Activated CD8-positive, alpha-beta memory T cell treated with anti-CD3 and anti-CD28 coated beads for 48 hours (primary cell): ENCODE measurements at places on chromosomes 7 and 10.

- no peak for DNase-seq
Observed at GRCh38 chr7:72435925-72436480, 23.9 kb upstream of the CALN1 start.

- no peak for DNase-seq
Observed at GRCh38 chr7:127251465-127252376, 1.0 kb downstream of the GRM8 start.

DNA sequence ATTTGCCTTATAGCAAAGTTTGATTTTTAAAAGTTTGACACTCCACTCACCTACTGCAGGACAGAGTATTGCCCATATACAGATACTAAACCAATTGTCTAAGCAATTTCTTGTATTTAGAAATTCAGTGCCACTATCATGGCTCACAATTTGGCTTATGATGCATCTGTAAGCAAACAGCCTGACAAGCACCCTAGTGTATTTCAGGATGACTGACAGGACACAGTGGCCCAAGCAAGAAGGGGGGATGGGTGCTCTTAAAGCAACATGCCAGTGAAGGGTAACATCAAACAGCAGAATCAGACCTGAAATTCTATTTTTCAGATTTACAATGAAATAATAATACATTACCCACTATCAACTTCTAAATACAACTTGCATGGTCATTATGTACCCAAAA is 30.5 kb downstream of the CTNNA3 start:
- no peak for DNase-seq

GRCh38 chr10:80186364-80187012 is 18.8 kb downstream of the ANXA11 start:
- no peak for DNase-seq

DNA sequence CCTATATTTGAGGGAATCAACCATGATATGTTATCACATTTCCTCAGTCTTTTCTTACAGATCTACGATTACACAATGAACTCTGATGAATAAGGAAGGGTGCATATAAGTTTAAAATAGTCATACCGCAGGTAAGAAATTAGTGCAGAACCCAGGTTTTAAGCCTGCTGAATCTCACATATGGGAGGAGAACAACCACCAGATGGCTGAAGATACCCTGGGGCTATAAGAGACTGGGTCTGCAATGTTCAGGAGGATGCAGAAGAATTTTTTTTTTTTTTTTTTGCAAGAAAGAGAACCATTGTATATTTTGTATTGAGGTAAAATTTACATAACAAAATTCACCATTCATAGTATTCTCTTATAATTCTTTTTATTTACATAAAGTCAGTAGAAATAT is 372.3 kb upstream of the MYO3A start:
- DNase-seq: no peak
